ENCODE measurements at places on chromosomes 6 and 20.
A peak's percentile ranks its signal among the peaks of the same experiment; 100 is the strongest.

DNA sequence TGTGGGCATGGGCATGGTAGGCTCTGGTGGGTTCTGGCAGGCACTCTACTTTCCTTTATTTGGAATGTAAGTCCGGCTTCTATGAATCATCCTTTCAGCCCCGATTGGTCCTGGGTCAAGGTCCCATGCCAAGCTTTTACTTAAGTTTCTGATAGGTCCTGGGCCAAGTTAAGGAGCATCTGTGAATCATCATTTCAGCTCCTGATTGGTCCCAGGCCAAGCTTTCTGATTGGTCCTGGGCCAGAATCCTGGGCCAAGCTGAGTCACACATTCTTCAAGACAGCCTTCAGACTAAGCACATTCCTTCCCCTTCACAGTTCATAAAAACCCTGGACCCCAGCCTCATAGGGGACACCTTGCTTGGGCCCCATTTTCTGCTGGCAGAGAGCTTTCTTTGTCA, 231.0 kb upstream of the EYS start:
- DNase-seq: no peak

DNA sequence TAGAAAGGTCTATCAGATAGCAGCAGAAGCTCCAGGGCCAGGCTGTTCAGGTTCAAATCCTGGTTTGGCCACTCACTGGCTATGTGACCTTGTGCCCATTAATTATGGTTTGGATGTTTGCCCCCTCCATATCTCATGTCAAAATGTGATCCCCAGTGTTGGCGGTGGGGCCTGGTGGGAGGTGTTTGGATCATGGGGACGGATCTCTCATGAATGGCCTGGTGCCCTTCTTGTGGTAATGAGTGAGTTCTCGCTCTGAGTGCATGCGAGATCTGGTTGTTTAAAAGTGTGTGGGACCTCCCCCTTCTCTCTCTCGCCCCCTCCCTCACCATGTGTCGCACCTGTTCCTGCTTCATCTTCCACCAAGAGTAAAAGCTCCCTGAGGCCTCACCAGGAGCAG, 240.9 kb downstream of the LRFN2 start:
- DNase-seq: peak; percentile 38

DNA sequence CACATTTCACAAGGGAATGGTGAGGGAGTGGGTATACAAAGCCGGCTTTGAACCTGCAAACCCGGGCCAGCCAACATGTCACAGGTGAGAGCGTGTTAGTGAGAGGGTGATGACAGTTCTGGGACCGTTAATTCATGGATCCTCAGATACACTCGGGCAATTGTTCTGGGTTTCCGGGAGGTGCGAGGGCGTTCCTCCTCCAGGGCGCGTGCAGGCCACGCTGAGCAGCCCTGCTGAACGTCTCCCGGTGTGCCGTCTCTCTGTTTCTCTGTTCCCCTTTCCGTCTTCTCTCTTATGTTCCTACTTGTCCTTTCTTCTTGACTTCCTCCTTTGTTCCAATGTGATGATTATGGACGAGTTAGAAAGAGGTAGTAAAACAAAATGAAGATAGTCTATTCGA, 130.0 kb upstream of the GMDS start:
- no peak for DNase-seq

DNA sequence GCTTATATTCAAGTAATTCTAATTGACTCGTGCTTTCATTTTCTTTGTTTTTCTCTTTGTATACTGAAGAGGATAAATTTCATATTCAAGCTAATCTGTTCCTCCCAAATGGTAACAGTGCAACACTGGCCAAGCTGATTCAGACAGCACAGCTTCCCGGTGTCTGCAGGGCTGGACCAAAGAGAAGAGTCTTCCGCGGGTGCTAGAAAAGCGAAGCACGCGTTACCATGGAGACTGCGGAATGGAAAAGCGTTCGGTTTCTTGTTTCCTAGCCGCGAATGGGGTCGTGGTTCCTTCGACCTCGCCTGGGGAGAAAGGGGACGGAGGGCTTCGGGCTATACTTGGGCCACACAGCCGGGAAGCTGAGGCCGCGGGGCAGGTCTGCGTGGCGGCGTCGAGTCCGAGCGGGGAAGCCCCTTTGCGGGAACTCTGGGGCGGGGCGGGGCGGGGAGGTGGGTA, 6.2 kb upstream of the ZNF311 start:
- no peak for DNase-seq

- no peak for DNase-seq
These were observed 40.8 kb upstream of the STMND1 start for GRCh38 chr6:17061097-17061496.

Measured in coronary artery (tissue), 2 donors.